ENCODE measurements at places on chromosomes 5 and 9. TPM values are rescaled to one million over a fixed set of nuclear protein-coding genes. Genes with fewer than 3 reads are reported as not detected.

NIM1K gene
- 3.4 TPM for total RNA-seq

PTGES gene
- 0.48 TPM for total RNA-seq

SUSD3 gene
- total RNA-seq: 56.8 TPM

OSMR gene
- total RNA-seq: 0.10 TPM

PCDHA9 gene
- not detected for total RNA-seq

FAM200C gene
- total RNA-seq: 0.46 TPM

GRCh38 chr5:37776826-37777225, 63.0 kb downstream of the GDNF start:
- no peak overlapping the region for H3K27ac ChIP-seq
- H3K4me3 ChIP-seq: no peak overlapping the region
- peaks cover 6% of the 10 kb centered on the region for H3K36me3 ChIP-seq

DNA sequence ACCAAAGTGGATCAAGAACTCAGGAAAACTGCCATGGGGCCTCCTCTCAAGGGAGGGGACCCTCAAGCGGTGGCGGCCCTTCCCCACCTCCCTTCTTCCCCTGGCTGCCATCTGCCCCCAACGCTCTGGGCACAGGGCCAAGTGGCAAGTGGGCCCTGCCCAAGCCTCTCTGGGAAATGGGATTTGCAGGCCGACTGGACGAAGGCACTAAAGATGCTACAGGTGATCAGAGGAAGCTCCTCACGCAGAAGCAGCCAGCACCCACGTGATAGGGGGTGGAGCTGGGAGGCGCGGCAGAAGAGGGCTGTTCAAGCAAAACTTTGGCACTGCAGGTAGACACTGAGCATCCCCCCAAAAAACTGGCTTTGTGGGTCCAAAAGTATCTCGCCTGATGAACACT, 52.7 kb upstream of the UBTD2 start:
- H3K4me1 ChIP-seq: peaks cover 4% of the 10 kb centered on the region
- H3K4me3 ChIP-seq: no peak overlapping the region
- H3K27me3 ChIP-seq: no peaks in the 10 kb centered on the region

GRCh38 chr5:133203317-133204305, 151.8 kb downstream of the HSPA4 start:
- H3K27ac ChIP-seq: no peak overlapping the region
- no peaks in the 10 kb centered on the region for H3K4me1 ChIP-seq
- no peak for DNase-seq
- no peaks in the 10 kb centered on the region for H3K27me3 ChIP-seq

DNA sequence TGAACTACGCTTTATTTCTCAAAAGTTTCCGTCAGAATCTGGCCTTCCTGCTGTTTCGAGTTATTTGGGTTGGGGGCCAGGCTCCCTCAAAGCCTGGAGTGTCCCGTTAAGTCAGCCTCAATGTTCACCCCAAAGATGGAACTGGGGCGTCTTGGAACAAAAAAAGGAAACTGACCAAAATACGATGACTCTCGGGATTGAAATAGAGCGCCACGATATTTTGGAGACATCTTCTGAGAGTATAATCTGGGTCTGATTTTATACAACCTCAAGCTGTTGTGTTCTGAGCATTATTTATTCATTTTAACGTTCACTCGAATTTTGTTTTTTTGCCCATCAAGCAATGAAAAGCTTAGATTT, 28.1 kb downstream of the TLX3 start:
- DNase-seq: no peak
- peaks cover 10% of the 10 kb centered on the region for H3K4me1 ChIP-seq
- peaks cover 47% of the 10 kb centered on the region for H3K27me3 ChIP-seq
- no peak overlapping the region for H3K27ac ChIP-seq
- peak overlapping the region; percentile 65 for H3K4me3 ChIP-seq

GRCh38 chr5:63029891-63030290, 451.3 kb downstream of the LRRC70 start:
- DNase-seq: no peak
- H3K4me3 ChIP-seq: no peak overlapping the region
- no peaks in the 10 kb centered on the region for H3K4me1 ChIP-seq
- H3K27me3 ChIP-seq: no peaks in the 10 kb centered on the region
- no peaks in the 10 kb centered on the region for H3K36me3 ChIP-seq
- no peak overlapping the region for H3K27ac ChIP-seq

GRCh38 chr9:32264170-32264864, 120.1 kb upstream of the ACO1 start:
- H3K27ac ChIP-seq: peak overlapping the region; percentile 12
- H3K36me3 ChIP-seq: no peaks in the 10 kb centered on the region
- no peaks in the 10 kb centered on the region for H3K27me3 ChIP-seq
- no peak overlapping the region for H3K4me3 ChIP-seq
- H3K4me1 ChIP-seq: no peaks in the 10 kb centered on the region

DNA sequence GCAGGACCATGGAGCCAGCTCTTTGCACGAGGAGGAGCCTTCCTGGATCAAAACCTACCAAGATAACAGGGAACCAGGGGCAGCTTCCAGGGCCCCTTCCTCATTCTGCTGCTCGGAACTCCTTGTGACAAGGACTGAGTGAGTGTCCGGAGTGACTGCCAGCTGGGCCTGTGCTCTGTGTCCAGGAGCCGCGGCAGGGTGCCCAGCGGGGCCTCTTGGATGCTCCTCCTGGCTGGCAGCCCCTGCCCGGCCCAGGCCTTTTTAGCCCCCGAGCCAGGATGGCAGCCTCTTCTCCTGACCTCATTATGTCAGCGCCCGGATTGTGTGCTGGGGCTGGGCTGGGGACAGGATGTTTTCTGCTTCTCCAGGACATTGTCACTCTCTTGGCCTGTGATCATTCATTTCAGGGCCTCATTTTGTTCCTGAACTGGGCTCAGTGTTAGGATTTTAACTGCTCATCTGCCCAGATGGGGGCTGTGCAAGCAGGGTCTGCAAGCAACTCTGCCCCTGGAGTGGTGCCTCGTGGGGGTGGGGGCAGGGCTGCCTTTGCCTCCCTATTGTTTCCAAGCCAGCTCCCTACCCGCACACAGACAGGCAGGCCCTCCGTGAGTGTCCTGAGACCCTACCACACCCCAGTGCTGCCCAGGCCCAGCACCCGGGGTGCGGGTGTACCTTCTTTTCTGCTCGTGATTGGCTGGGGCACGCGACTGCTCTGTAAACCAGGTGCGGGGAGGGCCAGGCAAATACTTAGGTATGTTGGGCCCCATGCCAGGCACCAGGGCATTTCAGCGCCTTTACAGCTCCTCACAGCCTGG, 161.6 kb downstream of the COL23A1 start:
- H3K4me3 ChIP-seq: no peak overlapping the region
- no peak overlapping the region for H3K27ac ChIP-seq
- no peaks in the 10 kb centered on the region for H3K4me1 ChIP-seq
- H3K27me3 ChIP-seq: no peaks in the 10 kb centered on the region
- DNase-seq: no peak

DNA sequence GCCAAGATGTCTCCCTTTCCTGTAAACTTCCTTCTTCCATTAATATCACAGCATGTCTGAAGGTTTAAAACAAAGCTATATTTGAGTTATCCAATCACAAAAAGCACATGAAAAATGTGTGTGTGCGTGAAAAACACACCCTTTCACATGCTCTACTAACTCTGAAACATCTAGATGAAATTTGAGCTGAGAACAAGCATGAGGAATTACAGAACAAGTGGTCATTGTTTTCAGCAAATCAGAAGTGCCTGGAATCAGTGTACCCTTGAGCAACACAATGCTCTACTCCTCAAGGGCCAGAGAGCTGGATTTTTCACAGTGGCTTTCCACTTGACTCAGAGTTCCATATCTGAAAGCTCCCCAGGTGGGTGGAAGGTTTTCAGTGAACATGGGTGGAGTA, 255.9 kb downstream of the PSAT1 start:
- H3K4me3 ChIP-seq: no peak overlapping the region
- H3K4me1 ChIP-seq: no peaks in the 10 kb centered on the region
- H3K27me3 ChIP-seq: no peaks in the 10 kb centered on the region
- no peaks in the 10 kb centered on the region for H3K36me3 ChIP-seq
- no peak overlapping the region for H3K27ac ChIP-seq
- no peak for DNase-seq

- no peak overlapping the region for H3K27ac ChIP-seq
- DNase-seq: no peak
- H3K36me3 ChIP-seq: no peaks in the 10 kb centered on the region
- no peaks in the 10 kb centered on the region for H3K27me3 ChIP-seq
- H3K4me1 ChIP-seq: peaks cover 6% of the 10 kb centered on the region
Measured at GRCh38 chr5:38117784-38118479, 140.4 kb upstream of the EGFLAM start.

DNA sequence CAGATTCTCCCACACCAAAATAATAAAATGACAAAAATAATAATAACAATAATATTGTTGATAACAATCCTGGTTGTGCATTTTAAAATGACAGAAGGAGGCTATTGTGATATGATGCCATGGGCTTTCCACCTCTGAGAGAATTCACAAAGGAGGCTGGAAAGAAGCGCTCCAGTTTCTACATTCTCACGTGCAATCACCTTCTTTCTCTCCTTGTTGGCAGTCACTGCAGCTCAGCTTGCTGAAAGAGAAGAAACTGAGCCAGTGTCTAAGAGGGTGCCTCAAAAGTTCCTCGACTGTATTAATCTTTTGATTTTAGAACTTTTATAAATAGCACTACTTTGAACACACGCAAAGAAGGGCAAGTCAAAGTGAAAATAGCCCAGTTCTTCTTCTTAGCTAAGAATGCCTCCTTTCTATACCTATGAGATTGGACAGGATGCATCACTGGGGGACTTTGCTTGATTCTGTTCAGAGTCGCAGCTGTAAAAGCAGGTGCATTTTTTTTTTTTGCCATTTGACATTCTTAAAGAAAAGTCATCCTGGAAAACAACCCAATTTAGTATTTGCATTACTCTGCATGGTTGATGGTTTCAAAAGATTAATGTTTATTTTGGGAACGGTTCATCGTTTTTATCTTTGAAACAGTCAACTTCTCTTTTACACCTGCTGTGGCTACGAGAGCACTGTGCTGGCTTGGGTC, 12.4 kb upstream of the SUB1 start:
- peaks cover 3% of the 10 kb centered on the region for H3K36me3 ChIP-seq
- H3K27me3 ChIP-seq: no peaks in the 10 kb centered on the region
- no peak overlapping the region for H3K27ac ChIP-seq
- H3K4me1 ChIP-seq: peaks cover 36% of the 10 kb centered on the region
- DNase-seq: no peak
- H3K4me3 ChIP-seq: no peak overlapping the region

DNA sequence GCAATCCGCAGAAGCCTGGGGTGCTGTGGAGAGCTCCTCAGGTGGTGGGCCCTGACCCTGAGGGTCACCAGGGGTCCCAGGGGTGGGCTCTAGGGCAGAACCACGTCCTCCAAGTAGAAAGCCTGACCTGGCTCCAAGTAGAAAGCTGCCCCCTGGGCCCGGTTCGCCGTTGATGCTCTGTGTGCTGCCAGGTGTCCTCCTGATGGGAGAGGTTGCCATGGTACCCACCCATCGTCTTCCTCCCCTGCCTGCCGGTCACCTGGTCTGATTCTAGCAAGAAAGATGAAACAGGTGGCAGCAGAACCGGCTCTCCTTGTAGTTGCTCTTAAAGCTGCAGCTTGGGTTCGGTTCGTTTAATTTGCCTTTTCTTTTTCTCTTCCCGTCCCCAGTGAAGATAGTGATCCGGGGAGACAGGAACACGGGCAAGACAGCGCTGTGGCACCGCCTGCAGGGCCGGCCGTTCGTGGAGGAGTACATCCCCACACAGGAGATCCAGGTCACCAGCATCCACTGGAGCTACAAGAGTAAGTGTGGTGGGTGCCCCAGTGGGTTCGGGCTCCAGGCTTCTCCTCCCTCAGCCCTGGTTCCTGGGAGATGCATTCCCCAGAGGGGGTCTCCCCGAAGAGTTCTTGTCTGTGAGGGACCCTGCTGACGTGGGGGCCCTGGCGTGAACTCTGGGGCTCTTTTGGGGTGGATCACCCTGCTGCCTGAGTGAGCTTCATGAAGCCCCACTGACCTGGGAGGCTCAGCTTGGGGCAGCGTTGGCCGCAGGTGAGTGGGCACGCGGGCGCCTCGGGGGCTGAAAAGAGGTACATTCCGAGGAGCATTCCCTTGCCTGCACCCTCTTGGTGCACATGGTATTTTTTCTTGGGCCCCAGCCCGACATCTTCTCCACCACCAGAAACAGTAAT, 15.6 kb downstream of the RABL6 start:
- H3K36me3 ChIP-seq: peaks cover 5% of the 10 kb centered on the region
- H3K4me1 ChIP-seq: peaks cover 9% of the 10 kb centered on the region
- no peak overlapping the region for H3K27ac ChIP-seq

DNA sequence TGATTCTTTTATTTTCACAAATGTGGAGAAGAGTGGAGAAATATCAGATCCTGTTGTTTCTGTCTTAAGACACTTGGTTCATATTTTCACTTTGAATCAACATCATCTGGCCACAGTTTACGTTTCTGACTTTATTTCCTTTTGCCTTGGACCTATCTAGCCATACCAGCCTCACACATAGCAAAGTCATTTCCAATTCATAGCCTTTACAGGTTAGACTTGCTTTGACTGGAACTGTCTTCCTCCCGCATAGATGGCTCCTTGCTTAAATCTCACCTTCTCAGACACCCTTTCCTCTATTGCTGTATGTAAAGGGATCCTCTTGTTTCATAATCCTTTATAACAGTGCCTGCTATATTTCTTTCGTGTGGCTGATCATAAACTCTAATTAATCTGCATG, 297.8 kb downstream of the SH3GL2 start:
- no peaks in the 10 kb centered on the region for H3K4me1 ChIP-seq
- DNase-seq: no peak
- no peaks in the 10 kb centered on the region for H3K36me3 ChIP-seq
- H3K27ac ChIP-seq: no peak overlapping the region
- no peaks in the 10 kb centered on the region for H3K27me3 ChIP-seq
- H3K4me3 ChIP-seq: no peak overlapping the region

DNA sequence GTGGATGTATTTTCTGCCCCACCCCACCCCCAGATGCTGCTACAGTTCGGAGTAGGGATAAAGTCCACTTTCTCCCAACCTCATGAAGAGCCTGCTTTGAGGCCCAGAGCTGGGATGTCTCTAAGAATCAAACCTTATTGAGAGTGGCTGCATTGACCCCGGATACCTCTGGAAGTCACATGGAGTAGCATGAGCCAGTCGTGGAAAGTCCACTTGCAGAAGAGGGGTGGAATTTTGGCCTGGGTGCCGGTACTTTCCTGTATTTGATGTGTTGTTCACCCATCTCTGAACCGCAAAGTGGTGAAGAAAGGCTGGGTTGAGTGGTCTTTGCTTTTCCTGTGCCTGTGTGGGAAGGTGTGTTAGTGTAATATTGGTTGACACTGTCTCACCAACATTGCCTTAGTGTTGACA, 3.7 kb downstream of the OTULIN start:
- peaks cover 10% of the 10 kb centered on the region for H3K36me3 ChIP-seq
- peak; percentile 59 for DNase-seq
- H3K4me1 ChIP-seq: peaks cover 90% of the 10 kb centered on the region

DNA sequence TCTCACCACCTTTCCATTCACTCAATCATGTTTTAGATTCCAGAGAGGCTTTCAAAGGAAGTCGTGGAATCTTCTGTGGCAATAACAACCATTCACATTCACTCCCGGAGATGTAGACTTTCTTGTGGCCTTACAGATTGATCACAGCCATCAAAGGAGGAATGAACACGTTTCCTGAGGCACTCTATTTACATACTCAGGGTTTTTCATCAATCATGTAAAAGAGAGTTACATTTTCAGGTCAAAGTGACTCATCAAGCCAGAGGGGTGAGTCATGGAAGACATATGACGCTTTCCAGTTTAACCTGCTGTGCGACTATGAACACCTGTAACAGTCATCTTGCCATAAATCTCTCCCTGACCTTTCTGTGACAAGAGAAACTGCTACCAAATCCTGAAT, 39.3 kb upstream of the RAD23B start:
- no peaks in the 10 kb centered on the region for H3K27me3 ChIP-seq
- H3K36me3 ChIP-seq: no peaks in the 10 kb centered on the region
- peaks cover 38% of the 10 kb centered on the region for H3K4me1 ChIP-seq
- peak overlapping the region; percentile 75 for H3K4me3 ChIP-seq
- peak; percentile 58 for DNase-seq
